ENCODE measurements at places on chromosomes 3 and 15.

DNA sequence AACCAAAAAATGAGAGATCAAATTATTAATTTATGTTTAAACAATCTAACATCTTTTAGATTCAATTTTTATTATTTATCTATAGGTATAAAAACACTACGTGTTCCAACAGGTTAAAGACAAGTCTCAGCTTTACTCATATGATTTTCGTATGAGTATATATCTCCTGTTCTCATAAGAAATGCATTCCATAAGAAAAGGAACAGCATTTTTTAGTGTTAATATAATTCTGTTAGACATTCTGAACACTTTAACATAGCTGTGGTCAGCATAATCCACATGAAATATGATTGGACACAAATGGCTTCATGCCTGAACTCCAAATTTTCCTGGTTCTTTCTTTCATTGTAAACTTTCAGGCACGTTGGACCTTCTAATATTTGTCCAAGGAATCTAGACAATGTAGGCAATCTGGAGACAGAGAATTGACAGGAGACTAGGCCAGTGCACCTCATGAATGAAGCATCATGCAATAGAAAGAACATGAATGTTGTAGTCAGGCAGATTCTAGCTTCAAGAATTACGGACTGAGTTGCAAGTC is 1122.0 kb upstream of the ALCAM start:
- no peak for DNase-seq

DNA sequence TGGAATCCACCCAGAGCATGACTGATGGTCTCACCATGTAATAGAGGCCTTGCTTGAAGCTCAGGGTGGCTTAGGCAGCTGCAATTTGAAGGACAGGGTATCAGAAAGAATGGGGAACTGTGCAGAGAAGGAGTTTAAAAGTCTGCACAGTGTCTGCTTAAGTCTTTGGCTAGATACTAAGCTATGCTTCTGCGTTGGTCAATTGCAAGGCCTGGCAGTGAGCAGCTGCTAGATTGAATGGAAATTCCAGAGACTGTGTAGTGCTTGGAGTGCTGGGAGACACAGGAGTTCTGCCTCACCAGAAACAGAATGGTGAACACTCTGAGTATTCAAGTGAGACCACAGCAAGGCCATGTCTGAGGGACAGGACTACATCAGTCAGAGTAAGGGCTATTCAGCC is 17.3 kb upstream of the ATP10A start:
- no peak for DNase-seq

DNA sequence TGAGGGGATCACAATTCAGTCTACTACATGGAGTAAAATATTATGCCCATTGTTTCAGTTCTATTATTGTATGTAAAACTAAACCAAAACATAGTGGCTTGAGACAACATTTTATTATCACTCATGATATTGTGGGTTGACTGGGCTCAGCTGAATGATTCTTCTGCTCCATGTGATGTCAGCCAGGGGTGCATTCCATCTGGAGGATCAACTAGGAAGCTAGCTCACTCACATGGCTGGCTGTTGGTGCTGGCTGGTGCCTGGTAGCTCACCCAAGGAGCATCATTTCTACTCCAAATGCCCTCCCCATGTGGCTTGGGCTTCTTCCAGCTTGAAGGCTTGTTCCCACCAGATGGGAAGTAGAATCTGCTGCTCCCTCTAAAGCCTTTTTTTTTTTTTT is 51.8 kb upstream of the CLRN1 start:
- no peak for DNase-seq

DNA sequence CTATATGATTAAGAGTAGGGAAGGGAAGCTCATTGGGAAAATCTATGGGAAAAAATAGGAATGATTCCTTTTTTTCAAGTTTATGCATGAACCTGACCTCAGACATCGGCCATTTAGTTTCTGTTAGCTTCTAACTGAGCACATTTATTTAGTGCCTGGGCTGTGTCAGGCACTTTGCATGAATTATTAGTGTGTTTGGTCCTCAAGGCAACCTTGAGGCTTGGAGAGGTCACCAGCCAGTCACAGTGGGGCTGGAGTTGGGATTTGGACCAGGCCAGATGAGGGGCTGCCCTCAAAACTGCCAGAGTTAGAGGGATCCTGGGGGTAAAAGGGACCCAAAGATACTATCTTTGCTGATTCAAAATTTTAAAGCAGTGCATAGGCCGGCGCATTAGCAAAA is 8.1 kb downstream of the SIAH2 start:
- no peak for DNase-seq

GRCh38 chr3:129486664-129487035 is 41.8 kb upstream of the RHO start:
- no peak for DNase-seq

DNA sequence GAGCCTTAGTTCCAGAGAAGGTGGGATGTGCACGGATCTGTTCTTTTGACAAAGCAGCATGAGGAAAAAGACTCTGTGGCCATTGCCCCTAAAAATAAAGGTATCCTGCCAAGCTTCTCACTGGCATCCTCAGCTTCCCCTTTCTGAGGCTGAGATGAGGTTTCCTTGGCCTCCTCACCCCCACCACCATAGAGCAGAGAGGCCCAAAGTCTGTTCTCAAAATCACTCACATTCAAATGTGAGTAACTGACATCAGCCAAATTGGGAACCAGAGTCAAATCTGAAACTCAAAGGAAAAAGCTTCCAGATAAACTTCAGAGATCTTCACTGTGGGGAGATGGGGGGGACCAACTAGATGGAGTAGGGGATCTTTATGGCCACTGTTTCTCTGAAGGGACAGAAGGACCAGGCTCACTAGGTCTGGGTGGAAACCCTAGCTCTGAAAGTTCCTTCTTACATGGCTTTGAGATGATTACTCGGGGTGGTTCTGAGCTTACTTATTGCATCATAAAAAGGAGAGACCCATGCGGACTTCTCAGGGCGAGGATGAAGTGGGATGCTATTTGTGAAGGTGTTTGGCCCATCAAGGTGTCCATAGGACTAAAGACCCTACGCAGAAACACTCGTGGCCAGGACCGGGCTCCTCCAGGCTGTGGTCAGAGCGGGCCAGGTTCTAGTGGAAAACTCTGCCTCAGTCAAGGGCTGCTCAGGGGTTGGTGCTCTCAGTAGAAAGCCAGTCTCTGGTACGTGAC is 61.5 kb upstream of the MEF2A start:
- DNase-seq: no peak

DNA sequence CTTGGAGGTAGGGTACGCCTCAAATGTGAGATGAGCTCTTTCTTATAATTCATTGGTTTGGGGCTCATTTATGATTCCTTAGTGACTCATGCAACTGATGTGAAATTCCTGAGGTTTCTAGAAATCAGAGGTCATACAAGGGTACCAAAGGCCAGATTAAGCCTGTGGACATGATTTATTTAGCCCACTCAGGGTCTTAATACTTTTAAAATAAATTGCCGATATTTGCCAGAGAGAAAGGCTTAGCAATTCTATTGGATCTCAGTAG is 289.0 kb downstream of the NEK10 start:
- no peak for DNase-seq

DNA sequence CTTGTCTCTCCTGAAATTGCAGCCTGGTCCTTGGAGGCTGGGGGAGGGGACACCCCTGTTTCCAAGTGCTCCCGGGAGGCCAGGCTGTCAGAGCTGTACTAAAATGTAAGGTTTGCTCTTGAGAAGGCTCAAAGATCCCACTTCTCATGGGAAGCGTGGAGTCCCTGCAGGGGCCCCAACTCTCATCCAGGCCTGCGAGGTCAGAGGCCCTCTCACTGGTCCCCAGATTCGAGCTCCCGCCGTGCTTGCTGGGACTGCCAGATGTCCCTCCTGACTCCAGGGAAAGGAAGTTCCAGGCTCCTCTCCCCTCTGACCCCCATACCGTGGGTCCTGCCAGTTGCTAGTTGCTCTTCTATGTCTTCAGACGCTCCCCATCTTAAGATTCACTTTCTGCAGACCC is 14.5 kb upstream of the ANPEP start:
- DNase-seq: no peak

GRCh38 chr3:154783521-154783931 is 296.6 kb upstream of the MME start:
- no peak for DNase-seq

DNA sequence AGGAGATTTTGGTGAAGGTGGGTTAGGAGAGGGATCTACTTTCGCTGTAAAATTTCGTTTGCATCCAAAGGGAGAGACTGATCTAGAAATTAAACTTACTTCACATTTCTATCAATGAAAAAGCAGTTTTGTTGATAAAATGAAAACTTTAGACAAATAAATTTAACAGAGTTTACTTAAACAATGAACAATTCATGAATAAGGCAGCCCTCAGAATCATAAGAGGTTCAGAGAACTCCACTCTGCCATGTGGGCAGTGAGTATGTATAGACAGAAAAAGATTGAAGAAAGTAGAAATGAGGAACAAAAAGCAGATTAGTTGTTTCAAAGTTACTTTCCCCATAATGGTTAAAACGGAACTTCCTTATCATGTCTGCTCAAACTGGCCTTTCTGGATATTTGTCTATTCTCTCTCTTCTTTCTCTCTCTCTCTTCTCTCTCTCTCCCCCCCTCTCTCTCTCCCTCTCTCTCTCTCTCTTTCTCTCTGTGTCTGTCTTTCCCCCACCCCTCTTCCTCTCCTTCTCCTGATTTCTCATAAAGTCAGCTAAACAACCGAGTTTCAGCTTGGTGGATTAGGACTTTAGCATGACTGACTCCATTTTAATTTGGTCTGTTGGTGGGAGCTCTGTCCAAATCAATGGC is 248.9 kb downstream of the TJP1 start:
- no peak for DNase-seq

GRCh38 chr15:74565381-74566085 is 24.5 kb downstream of the ARID3B start:
- DNase-seq: no peak

DNA sequence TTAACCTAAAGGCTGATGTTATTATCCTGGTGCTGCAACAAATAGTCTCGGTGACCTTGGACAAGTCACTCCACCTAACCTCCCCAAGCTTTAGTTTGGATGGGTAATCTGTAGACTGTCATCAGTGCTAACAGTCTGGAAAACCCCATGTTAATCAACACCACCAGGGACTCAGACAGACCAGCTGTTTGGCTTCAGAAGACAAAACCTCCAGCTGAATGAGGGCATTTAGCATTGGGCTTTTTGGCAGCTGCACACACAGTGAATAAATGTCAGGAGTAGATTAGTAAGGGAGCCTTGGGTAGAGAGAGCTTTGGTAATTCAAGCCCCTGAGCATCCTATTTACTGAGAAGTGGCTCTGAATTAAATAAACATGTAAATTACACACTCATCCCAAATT is 24.9 kb upstream of the C3orf80 start:
- DNase-seq: no peak

- no peak for DNase-seq
Observed at GRCh38 chr3:44058022-44058867, 183.4 kb upstream of the TOPAZ1 start.

DNA sequence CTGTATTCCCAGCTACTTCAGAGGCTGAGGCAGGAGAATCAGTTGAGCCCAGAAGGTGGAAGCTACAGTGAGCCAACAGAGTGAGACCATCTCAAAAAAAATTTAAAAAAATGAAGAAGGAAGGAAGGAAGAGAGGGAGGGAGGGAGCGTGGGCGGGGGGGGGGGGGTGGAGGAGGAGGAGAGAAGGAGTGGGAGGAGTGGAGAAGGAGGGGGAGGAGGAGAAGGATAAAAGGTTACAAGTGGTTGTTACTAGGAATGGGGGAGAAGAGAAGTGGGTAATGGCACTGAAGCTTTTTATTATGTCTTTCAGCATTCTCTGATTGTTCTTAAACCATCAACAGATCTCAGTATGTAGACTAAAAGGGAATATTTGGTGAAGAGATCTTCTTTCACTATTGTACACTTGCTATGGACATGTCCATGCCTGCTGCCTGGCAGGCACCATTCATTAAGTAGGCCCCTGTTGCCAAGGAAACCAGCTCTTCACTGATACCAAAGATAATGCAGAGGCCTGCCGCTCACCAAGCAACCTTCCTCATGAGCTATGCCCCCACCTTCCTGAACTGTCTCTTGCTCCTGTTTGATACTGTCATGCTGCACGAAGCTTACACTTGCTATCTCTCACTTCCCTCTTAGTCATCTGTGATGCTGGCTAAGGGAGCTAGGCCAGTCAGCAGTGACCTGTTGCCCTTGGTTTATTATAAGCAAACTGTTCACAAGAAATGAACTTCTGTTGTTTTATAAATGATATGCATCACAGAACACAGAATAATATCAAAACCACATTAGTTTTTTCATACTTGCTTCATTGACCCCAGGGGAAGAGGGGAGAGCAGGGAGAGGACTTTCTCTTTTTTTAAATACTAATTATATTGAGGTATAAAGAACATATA is 23.1 kb downstream of the EPM2AIP1 start:
- no peak for DNase-seq
